ENCODE measurements at places on chromosomes 6 and 20.

GRCh38 chr20:37233548-37234253, 27.9 kb downstream of the GHRH start:
- no peak for DNase-seq

DNA sequence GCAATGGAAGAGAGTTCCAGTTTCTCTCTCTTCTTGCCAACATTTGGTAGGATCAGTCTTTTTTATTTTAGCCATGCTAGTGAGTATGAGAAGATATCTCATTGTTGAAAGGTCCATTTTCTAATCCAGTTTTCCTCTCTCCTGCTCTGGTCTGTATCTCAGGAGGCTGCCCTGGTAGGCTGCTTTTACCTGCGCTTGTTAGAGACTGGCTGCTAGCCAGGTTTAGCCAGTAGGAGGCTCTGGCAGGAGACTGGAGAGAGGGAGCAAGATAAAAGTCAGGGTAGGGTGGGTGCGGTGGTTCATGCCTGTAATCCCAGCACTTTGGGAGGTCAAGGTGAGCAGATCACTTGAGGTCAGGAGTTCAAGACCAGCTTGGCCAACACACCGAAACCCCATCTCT, 68.6 kb upstream of the FOXP4 start:
- no peak for DNase-seq

DNA sequence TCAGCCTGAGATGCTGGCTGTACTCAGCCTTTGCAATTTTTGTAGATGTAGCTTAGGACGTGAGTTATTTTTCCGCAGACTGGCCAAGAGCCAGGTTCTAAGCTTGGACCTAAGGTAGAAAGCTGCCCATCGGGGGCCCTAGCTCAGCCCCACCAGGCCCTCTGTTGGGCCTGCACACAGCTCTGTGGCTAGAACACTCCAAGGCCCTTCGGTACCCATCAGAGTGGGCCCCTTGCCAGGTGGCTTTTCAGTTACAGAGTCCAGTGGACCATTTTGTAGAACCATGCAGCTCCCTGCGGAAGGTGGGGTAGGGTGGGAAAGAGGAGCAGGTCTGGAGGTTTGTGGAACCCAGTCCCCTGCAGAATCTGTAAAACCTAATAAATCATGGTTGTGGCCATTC, 22.6 kb downstream of the UCKL1 start:
- no peak for DNase-seq

DNA sequence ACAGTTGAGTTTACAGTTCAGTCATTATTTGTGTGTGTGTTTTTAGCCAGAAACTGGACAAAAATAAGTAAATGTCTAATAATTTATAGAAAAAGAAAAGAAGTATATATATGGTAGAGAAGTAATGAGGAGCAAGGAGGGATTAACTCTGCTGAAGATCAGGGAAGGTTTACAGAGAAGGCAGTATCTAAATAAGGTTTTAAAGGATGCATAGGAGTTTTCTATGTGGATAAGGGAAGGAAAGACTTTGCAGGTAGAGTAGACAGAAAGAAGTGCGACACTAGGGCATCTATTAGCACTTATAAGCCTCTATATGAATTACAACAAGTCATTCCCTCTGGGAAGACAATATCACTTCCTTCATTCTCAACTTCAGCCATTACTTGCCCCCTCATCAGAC, 34.3 kb downstream of the ISM1 start:
- no peak for DNase-seq

- DNase-seq, result peak; percentile 79
Measured at GRCh38 chr20:62921119-62921687, 5.1 kb downstream of the DIDO1 start.

DNA sequence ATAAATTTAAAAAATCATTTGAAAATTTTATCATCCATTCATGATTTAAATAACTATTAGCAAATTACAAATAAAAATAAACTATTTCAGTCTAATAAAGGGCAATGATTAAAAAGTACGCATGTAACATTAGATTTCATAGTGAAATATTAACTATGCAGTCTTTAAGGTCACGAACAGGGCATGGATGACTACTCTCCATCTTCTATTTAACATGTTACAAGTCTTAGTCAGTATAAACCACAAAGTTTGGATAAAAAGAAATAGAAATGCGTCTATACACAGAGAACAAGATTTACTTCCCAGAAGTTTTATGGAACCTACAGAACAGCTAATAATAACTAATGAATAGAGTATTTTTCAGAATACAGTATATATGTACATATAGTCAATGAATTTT, 1016.0 kb downstream of the EYS start:
- DNase-seq, result no peak

Measured in K562 (cell line).